ENCODE measurements at places on chromosomes 13 and 19. TPM values are rescaled to one million over a fixed set of nuclear protein-coding genes. Genes with fewer than 3 reads are reported as not detected.

C1QTNF9B gene
- not detected for total RNA-seq

GIPR gene
- total RNA-seq: 0.38 TPM

NUP58 gene
- 89.0 TPM for total RNA-seq

PTH2 gene
- not detected for total RNA-seq

DHDH gene
- total RNA-seq: 0.56 TPM
